ENCODE measurements at places on chromosomes 3 and 15. TPM values are rescaled to one million over a fixed set of nuclear protein-coding genes. Genes with fewer than 3 reads are reported as not detected.

Gene PCBP4
- total RNA-seq: 30.8 TPM

Gene GOLGA6L2
- total RNA-seq: not detected

Gene CYP19A1
- not detected for total RNA-seq

Gene MYEF2
- 15.0 TPM for total RNA-seq

Gene SLC27A2
- 0.33 TPM for total RNA-seq

Gene ADCY5
- not detected for total RNA-seq

Gene SAMMSON
- not detected for total RNA-seq

Gene TUSC7
- not detected for total RNA-seq

Data from vein endothelial cell (primary cell).